ENCODE measurements at places on chromosomes 5 and 9. TPM values are rescaled to one million over a fixed set of nuclear protein-coding genes. Genes with fewer than 3 reads are reported as not detected.

WASHC1 gene
- total RNA-seq = 18.3 TPM

FBXW5 gene
- 104 TPM for total RNA-seq

CNTFR gene
- not detected for total RNA-seq

LCP2 gene
- 381 TPM for total RNA-seq

MYO10 gene
- total RNA-seq = 0.41 TPM

SHLD3 gene
- total RNA-seq = 4.3 TPM

FOXD4L5 gene
- not detected for total RNA-seq

OBP2B gene
- total RNA-seq = not detected

SH2D3C gene
- 58.4 TPM for total RNA-seq

NUTM2G gene
- not detected for total RNA-seq

ADAMTS19 gene
- not detected for total RNA-seq

SLC34A1 gene
- 0.11 TPM for total RNA-seq

MLANA gene
- not detected for total RNA-seq

ZNF354C gene
- total RNA-seq = 3.7 TPM

PCDHGA7 gene
- 0.30 TPM for total RNA-seq

LCN9 gene
- total RNA-seq = not detected

GDNF gene
- not detected for total RNA-seq

PCDHB5 gene
- total RNA-seq = not detected

FAM153A gene
- 14.2 TPM for total RNA-seq

LECT2 gene
- not detected for total RNA-seq

PCDHGA1 gene
- 0.09 TPM for total RNA-seq

SAPCD2 gene
- total RNA-seq = 32.9 TPM

HARS2 gene
- total RNA-seq = 31.1 TPM

MEIKIN gene
- total RNA-seq = not detected

PCDHA9 gene
- not detected for total RNA-seq

DBH gene
- not detected for total RNA-seq

SPINK7 gene
- not detected for total RNA-seq

Data from T-helper 2 cell treated with Interferon-gamma antibody and Interleukin-4, amounts not matched to agents 100 ng/mL and 5 ng/mL, for 36 hours (primary cell).